Stimulated activated naive CD8-positive, alpha-beta T cell treated with anti-CD3 and anti-CD28 coated beads, Interleukin-15, Interleukin-2, amounts not matched to agents 100 U/mL and 50 U/mL, for 24 hours (primary cell): ENCODE measurements at places on chromosomes 7 and 10.
A peak's percentile ranks its signal among the peaks of the same experiment; 100 is the strongest.

DNA sequence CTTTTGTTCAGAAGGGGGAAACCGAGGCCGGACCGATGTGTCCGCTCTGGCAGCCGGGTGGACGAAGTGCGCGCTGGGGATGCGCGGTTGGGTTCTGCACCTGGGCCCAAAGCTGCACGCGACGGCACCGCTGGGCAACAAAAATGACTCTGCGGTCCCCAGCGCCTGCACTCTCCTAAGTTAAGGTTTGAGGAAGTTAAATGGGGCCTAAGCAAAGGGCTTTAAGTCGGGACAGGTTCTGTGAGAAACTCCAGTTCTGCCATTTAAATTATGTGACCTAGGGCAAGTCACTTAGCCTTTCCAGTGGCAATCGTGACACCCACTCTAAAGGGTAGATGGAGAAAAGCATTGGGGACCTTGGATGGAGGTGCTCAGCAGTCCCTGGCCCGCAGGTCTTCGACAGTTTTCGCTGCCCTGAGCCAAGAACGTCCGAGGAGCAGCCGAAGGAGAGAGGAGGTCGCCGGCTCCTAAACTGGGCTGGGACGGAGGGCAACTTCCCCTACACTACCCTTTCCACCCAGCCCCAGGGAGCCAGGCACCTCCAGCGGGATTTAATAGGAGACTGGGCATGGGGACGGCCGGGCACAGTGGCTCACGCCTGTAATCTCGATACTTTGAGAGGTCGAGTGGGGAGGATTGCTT lies 534 bp upstream of the ACBD5 start:
- DNase-seq, result peak; percentile 41

DNA sequence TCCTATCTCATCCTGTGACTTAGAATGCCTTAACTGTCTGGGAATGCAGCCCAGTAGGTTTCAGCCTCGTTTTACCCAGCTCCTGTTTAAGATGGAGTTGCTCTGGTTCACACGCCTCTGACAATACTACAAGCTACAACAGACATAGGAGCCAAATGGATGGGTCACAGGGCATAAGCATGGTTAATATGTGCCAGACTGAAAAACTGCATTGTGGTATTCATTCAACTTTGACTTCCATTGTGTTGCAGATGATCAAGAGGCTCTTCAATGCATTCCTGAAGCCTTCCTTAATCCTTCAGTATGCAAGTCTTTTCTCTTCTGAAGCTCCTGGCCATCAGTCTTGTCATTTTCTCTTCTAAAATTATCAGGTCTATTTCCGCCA lies 20.3 kb upstream of the RNF32 start:
- no peak for DNase-seq

DNA sequence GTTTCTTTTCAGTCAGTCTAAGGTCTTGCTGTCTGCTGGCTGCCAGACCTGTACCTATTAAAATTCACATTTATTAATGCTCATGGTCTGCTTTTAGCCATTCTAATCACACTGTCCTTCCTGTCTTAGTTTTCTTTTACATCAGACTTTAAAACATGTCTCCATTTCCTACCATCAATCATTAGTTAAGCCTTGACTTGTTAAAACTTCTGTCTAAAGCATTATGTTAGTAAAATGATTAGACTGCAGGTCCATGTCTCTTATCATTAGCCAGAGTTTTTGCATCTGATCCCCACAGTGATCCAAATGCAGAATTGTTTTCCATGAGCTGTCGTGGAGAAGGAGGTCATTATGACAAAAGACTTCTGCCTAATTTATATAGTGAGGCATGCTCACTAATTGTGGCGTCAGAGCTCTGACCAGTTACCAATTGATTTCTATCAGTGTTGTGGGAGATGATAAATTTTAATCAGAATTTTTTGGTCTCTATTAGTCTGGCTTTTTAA lies 226.5 kb downstream of the DKK1 start:
- no peak for DNase-seq

DNA sequence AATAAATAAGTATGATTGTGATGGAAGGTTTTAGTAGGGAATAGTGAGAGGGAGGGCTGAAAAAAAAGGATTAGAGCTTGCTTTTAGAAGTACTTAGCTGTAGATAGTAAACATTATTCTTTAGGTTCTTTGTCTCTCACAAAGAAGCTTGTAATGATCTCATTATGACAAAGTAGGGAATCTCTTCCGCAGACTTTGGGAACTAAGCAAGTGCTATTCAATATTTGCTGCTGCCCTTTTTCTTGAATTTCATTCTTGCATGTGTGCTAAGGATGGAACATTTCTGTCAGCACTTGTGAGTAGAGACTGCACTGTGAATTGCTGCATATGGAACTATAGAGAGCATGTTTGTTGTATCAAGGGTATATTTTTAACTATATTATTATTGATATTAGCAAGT lies 173.4 kb downstream of the ST7 start:
- DNase-seq, result no peak

DNA sequence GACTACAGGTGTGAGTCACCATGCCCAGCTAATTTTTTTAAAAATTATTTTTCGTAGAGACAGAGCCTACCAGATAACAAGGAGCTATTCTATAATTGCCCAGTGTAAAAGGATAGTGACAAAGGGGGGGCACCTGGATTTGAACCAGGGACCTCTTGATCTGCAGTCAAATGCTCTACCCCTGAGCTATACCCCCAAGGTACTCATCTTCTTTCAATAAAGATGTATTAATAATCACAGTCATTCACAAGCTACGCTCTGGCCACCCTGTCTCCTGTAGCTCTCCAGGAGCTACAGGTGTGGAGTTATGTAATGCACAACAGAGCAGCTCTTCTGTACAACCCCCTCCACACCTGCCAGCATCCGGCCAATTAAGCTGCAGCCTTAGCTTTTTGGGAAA lies 83.5 kb downstream of the ZNF777 start:
- no peak for DNase-seq

DNA sequence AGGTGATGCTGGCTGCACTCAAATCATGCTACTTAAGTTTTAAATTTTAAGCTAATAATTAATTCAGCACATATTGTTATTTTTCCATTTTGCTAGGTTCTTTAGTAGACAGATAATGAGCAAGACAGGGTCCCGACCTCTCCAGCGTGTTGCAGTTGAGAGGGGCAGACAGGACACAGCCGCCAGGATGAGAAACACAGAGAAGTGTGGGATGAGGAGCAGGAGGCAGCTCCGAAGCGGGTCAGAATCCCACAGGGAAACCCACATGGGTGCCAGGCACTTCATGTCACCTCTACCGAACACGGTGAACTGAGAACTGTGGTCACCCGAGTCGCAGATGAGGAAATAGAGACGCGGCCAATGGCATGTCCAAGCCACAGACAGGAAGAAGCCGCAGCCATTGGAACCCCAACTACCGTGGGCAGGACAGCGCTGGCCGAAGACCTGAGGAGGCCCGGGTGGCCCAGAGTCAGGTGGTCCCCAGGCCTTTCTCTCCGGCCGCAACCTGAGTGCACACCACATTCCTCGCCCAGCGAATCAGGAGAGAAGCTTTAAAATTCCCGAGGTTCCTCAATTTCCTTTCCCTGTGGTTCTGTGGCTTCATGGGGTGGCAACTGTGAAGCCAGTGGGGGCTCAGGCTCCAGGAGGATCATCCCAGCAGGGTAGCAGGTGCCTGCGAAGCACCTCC lies 213.0 kb downstream of the DNAJB6 start:
- no peak for DNase-seq

- DNase-seq, result no peak
Measured at GRCh38 chr7:96558093-96558492, 151.6 kb downstream of the SEM1 start.

DNA sequence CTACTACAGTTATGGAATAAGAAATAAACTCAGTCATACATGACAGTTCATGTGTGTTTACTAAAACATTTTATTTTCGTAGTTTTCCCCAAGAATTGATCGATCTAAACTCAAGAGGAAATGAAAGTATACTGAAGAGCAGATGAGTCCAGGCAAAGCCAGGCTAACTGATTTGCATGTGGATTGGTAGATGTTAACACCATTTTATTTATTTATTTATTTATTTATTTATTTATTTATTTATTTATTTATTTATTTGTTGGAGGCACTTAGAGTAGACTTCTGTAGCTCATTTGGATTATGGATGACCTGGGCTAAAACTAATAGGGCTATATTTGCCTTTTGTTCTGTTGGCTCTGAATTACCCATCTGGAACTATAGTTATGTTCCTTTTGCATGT lies 68.5 kb upstream of the DKK1 start:
- no peak for DNase-seq

DNA sequence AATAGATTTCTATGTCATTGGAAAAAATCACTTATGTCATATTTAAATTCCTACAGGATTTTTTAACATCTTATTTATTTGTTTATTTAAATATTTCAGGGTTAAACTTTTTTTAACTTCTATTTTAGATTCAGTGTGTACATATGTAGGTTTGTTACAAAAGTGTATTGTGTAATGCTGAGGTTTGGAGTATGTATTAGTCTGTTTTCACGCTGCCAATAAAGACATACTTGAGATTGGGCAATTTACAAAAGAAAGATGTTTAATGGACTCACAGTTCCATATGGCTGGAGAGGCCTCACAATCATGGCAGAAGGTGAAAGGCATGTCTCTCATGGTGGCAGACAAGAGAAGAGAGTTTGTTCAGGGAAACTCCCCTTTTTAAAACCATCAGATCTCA lies 65.4 kb downstream of the MGAM2 start:
- no peak for DNase-seq

GRCh38 chr7:93407239-93407638 lies 167.3 kb downstream of the CALCR start:
- no peak for DNase-seq

DNA sequence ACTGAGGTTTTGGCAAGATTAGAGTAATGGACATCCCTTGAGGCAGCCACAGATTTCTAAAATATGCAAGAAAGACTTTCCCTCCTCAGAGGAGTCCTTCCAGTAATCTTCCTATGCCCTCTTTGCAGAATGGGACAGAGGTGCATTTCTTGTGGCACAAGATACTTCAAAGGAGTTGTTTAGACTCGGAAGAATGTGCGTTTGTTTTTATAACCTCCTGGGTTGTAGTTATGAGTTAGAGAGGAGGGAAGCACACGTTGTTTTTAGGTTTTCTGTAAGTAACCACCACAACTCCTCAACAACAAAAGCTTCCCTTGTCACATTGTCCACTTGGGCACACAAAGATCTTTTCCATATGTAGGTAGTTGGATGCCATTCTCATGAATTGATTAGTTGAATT lies 78.1 kb upstream of the GLI3 start:
- DNase-seq, result no peak

GRCh38 chr10:5788969-5789368 lies 24.3 kb downstream of the GDI2 start:
- no peak for DNase-seq

DNA sequence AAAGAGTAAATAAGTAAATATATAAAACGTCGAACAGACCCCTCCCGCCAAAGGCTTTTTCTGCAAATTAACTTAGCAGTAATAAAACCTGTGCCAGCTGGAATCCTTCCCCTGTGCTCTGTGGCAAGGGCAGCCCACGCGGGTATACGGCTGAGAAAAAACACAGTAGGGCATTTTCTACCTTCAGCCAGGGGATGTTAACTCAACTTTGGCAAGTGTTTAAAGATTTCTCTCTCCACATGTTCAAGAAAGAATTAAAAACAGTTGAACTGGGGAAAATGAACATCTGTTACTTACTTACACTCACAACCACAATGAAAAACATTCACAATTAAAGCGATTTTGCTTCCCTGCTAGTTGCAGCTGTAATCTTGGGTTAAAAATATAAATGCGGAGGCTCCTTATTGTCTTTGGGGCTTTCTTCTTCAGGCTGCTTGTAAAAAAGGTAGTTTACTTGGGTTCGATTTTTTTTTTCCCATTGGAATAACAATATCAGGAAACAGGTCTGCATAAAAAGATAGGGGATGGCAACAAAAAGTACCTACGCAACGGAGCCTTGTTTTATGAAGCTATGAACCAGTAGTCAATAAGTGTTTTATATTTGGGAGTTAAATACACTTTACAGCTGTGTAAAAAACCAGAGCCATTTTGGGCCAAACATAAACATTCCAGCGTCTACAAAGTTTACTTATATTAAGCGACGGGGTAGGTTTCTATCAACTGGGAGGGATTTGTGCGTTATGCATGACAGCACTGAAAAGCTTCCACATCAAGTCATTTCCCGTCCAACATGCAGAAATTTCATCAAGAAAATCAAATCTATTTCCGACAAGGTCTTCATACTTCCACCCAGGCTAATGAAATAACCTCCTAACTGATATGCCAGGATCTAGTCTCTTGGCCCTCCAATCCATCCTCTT lies 132.7 kb downstream of the TAX1BP1 start:
- no peak for DNase-seq

DNA sequence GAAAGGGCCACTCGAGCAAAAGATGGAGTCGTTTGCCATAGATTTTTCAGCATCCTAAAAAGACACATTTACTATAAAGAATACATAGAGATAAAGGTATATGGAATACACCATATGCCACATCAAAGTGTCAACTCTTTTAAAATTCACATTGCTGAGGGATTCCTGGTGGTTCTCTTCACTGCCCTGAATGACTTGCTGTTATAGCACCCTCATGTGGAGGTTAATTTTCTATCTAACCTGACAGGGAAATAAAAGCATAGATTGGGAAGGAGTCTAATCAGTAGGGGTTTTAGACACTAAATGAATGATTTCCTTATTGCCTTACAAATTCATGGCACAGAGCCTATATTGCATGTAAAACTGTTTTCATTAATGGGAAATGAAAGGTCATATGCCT lies 25.9 kb downstream of the DNAH11 start:
- no peak for DNase-seq
